Activated B cell treated with CpG ODN at 0.5 μM for 24 hours (primary cell): ENCODE measurements at places on chromosomes 5 and 9.

GRCh38 chr9:4425319-4426045 is 64.8 kb upstream of the SLC1A1 start:
- DNase-seq, result no peak
- H3K36me3 ChIP-seq, result no peaks in the 10 kb centered on the region
- no peaks in the 10 kb centered on the region for H3K4me1 ChIP-seq
- H3K27me3 ChIP-seq, result no peaks in the 10 kb centered on the region

DNA sequence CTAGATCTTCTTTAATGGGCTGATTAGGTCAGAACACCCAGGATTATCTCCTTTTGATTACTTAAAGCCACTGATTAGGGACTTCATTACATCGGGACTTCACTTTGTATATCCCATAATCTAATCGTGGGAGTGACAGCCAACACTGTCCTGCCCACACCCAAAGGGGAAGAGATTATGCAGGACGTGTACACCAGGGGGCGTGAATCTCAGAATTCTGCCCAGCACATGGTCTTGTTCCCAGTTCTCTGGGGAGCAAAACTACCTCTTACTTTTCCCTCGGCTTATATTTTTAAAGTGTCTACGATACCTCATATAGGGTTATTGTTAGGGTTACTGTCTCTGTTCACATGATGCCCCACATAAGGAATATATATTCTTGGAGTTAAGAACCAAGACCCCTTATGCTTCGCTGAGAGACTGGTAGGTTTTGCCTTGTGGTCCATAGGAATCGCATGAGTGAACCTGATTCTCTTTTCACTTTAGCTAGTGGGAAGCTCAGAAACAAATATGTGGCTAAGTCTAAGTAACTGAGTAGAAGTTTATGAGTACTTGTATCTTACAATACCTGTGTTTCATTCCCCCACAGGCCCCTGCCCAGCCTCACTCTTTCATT is 192.7 kb downstream of the GNA14 start:
- H3K4me3 ChIP-seq, result no peak overlapping the region
- H3K27me3 ChIP-seq, result peaks cover 4% of the 10 kb centered on the region
- no peaks in the 10 kb centered on the region for H3K36me3 ChIP-seq

GRCh38 chr9:110028271-110028670 is 179.7 kb downstream of the C9orf152 start:
- H3K4me3 ChIP-seq, result no peak overlapping the region
- no peak overlapping the region for H3K27ac ChIP-seq
- peaks cover 15% of the 10 kb centered on the region for H3K4me1 ChIP-seq

- no peak for DNase-seq
- no peak overlapping the region for H3K27ac ChIP-seq
- peaks cover 25% of the 10 kb centered on the region for H3K4me1 ChIP-seq
Observed at GRCh38 chr5:395156-395920, 47.6 kb upstream of the EXOC3 start.

DNA sequence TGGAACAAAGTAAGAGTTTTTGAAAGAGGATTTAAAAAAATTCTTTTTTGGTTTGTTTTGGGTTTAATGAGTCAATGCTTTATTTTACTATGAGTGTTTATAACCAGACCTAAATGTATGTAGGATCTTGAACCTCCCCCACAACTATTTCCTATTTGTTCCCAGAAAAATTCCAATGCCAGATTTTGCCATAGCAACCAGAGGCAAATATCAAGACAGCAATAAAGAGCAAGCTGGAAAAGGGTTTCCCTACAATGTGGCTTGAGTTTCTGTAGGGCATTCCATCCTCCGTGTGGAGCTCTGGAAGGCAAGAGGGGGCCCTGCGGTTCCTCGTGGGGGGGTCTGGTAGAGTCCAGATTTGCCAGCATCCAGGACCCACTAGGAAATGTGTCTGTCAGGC is 27.8 kb upstream of the GDNF start:
- H3K4me3 ChIP-seq, result no peak overlapping the region
- H3K36me3 ChIP-seq, result no peaks in the 10 kb centered on the region
- peaks cover 7% of the 10 kb centered on the region for H3K27me3 ChIP-seq
- no peaks in the 10 kb centered on the region for H3K4me1 ChIP-seq
- H3K27ac ChIP-seq, result no peak overlapping the region

GRCh38 chr9:87515006-87515405 is 17.3 kb downstream of the DAPK1 start:
- H3K27ac ChIP-seq, result no peak overlapping the region
- no peaks in the 10 kb centered on the region for H3K36me3 ChIP-seq
- no peak overlapping the region for H3K4me3 ChIP-seq

DNA sequence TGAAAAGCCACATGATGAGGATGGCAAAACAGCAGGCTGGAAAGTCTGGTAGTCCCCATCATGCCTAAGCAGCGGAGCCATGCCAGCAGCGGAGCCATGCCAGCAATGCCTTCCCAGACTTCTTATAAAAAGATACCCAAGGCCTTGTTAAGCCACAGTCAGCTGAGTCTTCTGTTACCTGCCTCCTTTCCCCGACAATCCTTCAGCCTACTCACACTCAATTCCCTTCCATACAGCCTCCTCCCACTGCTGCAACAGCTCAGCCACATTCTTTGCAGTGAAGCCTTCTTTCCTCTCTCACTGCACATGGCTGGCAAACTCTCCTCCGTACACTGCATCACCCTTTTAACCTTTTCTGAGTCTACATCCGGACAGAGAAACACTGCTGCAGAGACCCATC is 114.9 kb downstream of the AUH start:
- H3K4me1 ChIP-seq, result peaks cover 15% of the 10 kb centered on the region
- no peak overlapping the region for H3K4me3 ChIP-seq
- no peak for DNase-seq
- no peaks in the 10 kb centered on the region for H3K27me3 ChIP-seq
- peaks cover 5% of the 10 kb centered on the region for H3K36me3 ChIP-seq

- H3K27me3 ChIP-seq, result no peaks in the 10 kb centered on the region
- H3K4me1 ChIP-seq, result peaks cover 97% of the 10 kb centered on the region
- H3K36me3 ChIP-seq, result peaks cover 25% of the 10 kb centered on the region
- H3K4me3 ChIP-seq, result peak overlapping the region; percentile 68
- H3K27ac ChIP-seq, result peak overlapping the region; percentile 85
- peak; percentile 53 for DNase-seq
Observed at GRCh38 chr9:124290053-124290591, 32.4 kb downstream of the NEK6 start.

DNA sequence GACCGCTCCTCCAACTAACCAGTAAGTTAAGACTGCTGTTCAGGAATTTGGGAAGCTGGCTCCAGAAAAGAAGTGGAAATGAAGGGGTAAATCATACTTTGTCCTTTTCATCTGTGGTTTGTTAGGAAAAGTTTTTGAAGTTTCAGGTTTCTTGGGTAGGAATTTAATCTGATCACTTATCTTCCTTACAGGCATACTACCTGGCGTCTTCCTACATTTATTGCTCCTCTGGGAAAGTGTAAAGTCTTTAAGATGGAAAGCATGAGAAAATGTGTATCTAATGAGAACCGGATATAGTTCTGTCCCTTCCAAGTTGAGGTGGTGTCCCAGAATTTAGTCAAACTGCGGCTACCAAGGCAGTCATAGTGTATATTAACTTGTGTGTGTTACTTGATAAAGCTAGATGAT is 1.3 kb downstream of the RASA1 start:
- H3K27ac ChIP-seq, result peak overlapping the region; percentile 96
- no peaks in the 10 kb centered on the region for H3K27me3 ChIP-seq
- no peak for DNase-seq
- H3K4me1 ChIP-seq, result peaks cover 28% of the 10 kb centered on the region
- H3K4me3 ChIP-seq, result peak overlapping the region; percentile 99
- peaks cover 23% of the 10 kb centered on the region for H3K36me3 ChIP-seq

- no peaks in the 10 kb centered on the region for H3K4me1 ChIP-seq
- H3K27me3 ChIP-seq, result peaks cover 2% of the 10 kb centered on the region
- H3K27ac ChIP-seq, result no peak overlapping the region
- DNase-seq, result no peak
- no peaks in the 10 kb centered on the region for H3K36me3 ChIP-seq
Observed at GRCh38 chr5:128329386-128329939, 208.6 kb downstream of the FBN2 start.

- no peaks in the 10 kb centered on the region for H3K36me3 ChIP-seq
- H3K27ac ChIP-seq, result no peak overlapping the region
- no peak for DNase-seq
- H3K27me3 ChIP-seq, result no peaks in the 10 kb centered on the region
- H3K4me1 ChIP-seq, result no peaks in the 10 kb centered on the region
Observed at GRCh38 chr9:72790989-72791388, 161.9 kb downstream of the ALDH1A1 start.

DNA sequence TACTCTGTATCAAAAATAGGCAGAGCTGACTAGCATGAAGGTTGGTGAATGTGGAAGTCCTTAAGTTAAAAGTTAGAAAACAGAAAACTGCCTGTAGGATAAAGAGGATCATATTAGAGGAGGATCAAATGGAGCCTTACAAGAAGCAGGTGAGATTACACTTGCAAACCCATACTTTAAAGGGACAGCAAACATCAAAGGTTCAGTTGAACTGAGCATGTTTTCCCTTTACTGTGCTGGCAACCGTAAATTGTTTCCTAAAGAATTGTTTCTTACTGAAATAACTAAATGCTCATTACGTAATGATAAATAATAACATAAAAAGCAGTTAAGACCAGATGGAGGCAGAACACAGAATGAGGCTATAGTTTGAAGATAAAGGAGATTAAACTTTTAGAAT is 465.3 kb upstream of the FTMT start:
- no peak overlapping the region for H3K4me3 ChIP-seq
- H3K4me1 ChIP-seq, result no peaks in the 10 kb centered on the region
- DNase-seq, result no peak
- no peak overlapping the region for H3K27ac ChIP-seq
- no peaks in the 10 kb centered on the region for H3K27me3 ChIP-seq
- no peaks in the 10 kb centered on the region for H3K36me3 ChIP-seq

- no peak for DNase-seq
- no peak overlapping the region for H3K4me3 ChIP-seq
- peaks cover 2% of the 10 kb centered on the region for H3K27me3 ChIP-seq
- no peaks in the 10 kb centered on the region for H3K4me1 ChIP-seq
- no peaks in the 10 kb centered on the region for H3K36me3 ChIP-seq
- H3K27ac ChIP-seq, result no peak overlapping the region
Observed at GRCh38 chr9:4068914-4069313, 231.0 kb downstream of the GLIS3 start.

DNA sequence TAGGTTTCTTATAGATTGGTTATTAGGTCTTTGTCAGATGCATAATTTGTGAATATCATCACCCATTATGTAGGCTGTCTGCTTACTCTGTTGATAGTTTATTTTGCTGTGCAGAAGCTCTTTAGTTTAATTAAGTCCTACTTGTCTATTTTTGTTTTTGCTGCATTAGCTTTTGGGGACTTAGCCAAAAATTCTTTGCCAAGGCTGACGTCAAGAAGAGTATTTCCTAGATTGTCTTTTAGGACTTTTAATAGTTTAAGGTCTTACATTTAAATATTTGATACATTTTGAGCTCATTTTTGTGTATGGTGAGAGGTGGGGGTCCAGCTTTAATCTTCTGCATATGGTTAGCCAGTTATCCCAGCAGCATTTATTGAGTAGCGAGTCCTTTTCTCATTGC is 24.8 kb upstream of the ANGPTL2 start:
- no peak overlapping the region for H3K4me3 ChIP-seq
- H3K27ac ChIP-seq, result no peak overlapping the region
- H3K36me3 ChIP-seq, result no peaks in the 10 kb centered on the region
- no peak for DNase-seq
- no peaks in the 10 kb centered on the region for H3K4me1 ChIP-seq

DNA sequence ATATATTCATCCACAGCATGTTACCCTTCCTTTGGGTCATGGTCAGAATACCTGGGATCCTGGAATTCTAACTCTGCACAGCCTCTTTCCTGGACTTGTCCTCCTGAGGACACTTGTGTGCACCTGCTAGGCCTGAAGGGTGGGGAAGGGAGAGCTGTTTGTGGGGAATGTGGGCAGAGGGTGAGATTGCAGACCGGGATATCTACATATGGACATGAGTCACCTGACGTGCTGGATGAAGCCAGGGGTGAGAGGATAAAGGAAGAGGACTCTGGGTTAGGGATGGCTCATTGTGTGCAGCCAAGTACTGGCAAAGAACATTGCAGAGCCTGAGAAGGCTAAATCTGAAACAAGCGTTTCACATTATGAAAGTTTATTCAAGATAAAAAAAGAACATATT is 241.4 kb upstream of the RPS23 start:
- no peak overlapping the region for H3K4me3 ChIP-seq
- H3K36me3 ChIP-seq, result no peaks in the 10 kb centered on the region
- no peak overlapping the region for H3K27ac ChIP-seq
- H3K27me3 ChIP-seq, result no peaks in the 10 kb centered on the region
- H3K4me1 ChIP-seq, result no peaks in the 10 kb centered on the region
- no peak for DNase-seq

- no peaks in the 10 kb centered on the region for H3K36me3 ChIP-seq
- no peak for DNase-seq
- no peak overlapping the region for H3K4me3 ChIP-seq
- no peaks in the 10 kb centered on the region for H3K27me3 ChIP-seq
- no peak overlapping the region for H3K27ac ChIP-seq
- H3K4me1 ChIP-seq, result no peaks in the 10 kb centered on the region
Observed at GRCh38 chr5:18546591-18546990, 912.3 kb downstream of the TAF11L14 start.

DNA sequence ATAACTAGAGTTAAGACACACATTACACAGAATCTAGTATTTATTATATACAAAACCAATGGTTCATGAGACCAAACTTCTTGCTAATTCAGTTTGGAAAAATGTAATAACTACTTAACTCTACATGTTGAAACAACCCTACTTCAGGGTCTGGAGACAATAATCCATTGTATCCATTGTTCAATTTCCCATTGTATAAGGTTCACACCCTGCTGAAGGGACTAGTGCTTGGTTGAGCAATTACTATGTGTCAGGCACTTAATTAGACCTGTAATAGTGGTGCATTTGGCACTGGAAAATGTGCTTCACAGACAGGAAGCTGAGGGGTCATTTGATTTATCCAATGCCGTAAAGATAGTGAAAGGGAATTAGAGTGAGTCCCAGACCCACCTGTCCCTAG is 114.3 kb upstream of the PAPPA start:
- no peak overlapping the region for H3K27ac ChIP-seq
- no peaks in the 10 kb centered on the region for H3K27me3 ChIP-seq
- H3K4me3 ChIP-seq, result no peak overlapping the region
- no peak for DNase-seq
- H3K36me3 ChIP-seq, result no peaks in the 10 kb centered on the region

GRCh38 chr5:33319151-33319550 is 121.6 kb upstream of the TARS1 start:
- H3K4me3 ChIP-seq, result no peak overlapping the region
- no peaks in the 10 kb centered on the region for H3K4me1 ChIP-seq
- DNase-seq, result no peak
- H3K36me3 ChIP-seq, result no peaks in the 10 kb centered on the region

DNA sequence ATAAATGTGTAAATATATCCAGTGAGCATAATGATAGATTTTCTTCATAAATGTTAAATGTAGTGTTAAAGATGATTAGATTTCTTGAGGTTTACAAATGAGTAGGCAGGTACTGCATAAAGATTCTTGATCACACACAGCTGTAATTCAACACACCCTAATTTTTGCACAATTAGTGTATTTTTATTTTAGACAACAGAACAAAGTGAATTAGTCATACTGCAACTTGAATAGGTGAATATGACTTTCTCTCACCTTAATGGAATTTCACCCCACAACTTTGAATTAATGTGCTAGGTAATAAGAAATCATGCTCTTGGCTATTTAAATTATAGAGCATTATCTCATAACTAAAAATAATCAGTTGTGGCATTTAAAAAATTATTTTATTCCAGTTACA is 795.7 kb upstream of the ACO1 start:
- no peaks in the 10 kb centered on the region for H3K36me3 ChIP-seq
- no peak for DNase-seq
- H3K4me3 ChIP-seq, result no peak overlapping the region
- no peaks in the 10 kb centered on the region for H3K4me1 ChIP-seq
